Fibroblast of lung (primary cell): ENCODE measurements at places on chromosomes 11 and 22. TPM values are rescaled to one million over a fixed set of nuclear protein-coding genes. Genes with fewer than 3 reads are reported as not detected.
A peak's percentile ranks its signal among the peaks of the same experiment; 100 is the strongest.

- peak; percentile 28 for DNase-seq
- no peak overlapping the region for H3K27ac ChIP-seq
- no peak overlapping the region for H3K4me3 ChIP-seq
- no peaks in the 10 kb centered on the region for H3K27me3 ChIP-seq
- H3K4me1 ChIP-seq: no peaks in the 10 kb centered on the region
- no peaks in the 10 kb centered on the region for H3K36me3 ChIP-seq
Observed at GRCh38 chr11:104191124-104191523, 27.2 kb upstream of the PDGFD start.

DNA sequence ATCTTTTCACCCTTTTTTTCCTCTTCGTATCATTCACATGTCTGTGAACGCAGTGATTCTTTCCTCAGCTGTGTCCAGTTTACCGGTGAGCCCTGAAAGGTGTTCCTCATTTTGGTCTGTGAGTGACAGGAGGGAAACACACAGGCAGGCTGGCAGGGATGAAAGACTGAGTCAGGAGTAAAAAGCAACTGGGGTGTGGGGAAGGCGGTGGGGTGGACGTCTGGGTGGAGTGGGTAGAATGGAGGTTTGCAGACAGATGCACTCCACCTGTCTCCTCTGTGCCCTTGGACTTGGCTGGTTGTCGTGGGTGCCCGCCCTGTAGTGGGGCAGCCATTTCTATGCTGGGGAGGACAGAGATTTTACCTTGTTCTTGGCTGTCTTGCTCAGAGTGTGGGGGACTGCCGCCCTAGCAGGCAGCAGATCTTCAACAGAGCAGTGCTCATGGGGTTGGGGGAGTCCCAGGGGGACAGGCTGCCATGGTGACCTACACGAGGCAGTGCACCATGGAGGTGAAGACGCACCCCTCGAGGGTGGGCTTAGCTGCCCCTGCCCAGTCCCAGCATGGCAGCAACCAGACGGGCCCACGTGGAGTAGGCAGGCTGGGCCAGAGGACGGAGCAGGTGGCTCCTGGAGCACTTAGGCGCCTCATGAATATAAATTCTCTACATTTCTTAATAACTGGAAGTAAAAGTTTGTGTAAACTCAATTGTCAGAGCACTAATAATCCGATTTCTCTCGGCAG lies 603.7 kb downstream of the TBC1D22A start:
- no peak overlapping the region for H3K27ac ChIP-seq
- H3K4me3 ChIP-seq: no peak overlapping the region
- no peaks in the 10 kb centered on the region for H3K27me3 ChIP-seq
- H3K36me3 ChIP-seq: no peaks in the 10 kb centered on the region
- no peaks in the 10 kb centered on the region for H3K4me1 ChIP-seq

DNA sequence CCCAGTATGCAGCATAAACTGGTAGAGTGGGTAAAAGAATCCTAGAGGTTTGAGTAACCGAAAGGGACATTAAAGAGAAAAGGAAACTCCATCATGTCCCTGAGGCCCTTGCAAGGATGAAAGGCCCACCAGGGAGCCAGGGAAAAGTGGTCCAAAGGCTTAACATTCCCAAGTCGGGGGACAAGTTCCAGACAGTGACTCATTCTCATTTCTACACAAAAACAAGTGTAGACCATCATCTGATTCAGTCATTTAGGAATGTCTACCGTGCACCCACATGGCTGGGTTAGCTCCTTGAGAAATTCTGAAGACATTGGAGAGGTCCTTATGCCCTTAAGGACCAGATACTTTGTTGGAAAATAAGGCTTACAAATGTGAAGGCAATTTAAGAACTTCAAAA lies 4.8 kb upstream of the NOX4 start:
- H3K4me1 ChIP-seq: no peaks in the 10 kb centered on the region
- no peak overlapping the region for H3K4me3 ChIP-seq
- H3K27ac ChIP-seq: no peak overlapping the region
- H3K27me3 ChIP-seq: no peaks in the 10 kb centered on the region

- no peaks in the 10 kb centered on the region for H3K27me3 ChIP-seq
- no peak overlapping the region for H3K27ac ChIP-seq
- no peak overlapping the region for H3K4me3 ChIP-seq
Observed at GRCh38 chr11:18934195-18934814, 4.9 kb downstream of the MRGPRX1 start.

DNA sequence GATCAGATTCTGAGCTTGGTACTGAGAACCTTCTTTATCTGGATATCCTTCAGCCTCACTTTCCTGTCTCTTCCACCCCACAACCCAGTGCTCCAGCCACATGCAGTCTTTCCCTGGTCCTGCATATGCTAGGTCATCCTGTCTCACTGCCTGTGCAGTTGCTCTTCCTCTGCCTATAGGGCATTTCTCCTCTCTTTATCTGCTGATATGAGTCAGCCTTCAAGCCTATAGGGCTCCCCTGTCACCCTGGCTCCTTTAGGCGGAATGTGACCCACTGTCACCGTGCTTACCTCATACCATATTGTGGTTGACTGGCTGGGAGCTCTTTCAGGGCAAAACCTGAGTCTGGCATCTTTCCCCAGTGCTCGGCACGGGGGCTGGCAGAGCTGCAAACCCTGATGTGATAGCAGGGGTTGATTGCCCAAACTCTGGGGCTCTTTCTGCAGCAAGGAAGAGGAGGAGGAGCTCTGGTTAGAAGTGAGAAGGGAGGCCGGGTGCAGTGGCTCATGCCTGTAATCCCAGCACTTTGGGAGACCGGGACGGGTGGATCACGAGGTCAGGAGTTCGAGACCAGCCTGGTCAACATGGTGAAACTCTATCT lies 26.3 kb downstream of the MEI1 start:
- no peak overlapping the region for H3K4me3 ChIP-seq
- H3K27ac ChIP-seq: no peak overlapping the region
- H3K4me1 ChIP-seq: no peaks in the 10 kb centered on the region
- H3K36me3 ChIP-seq: no peaks in the 10 kb centered on the region
- DNase-seq: no peak

GRCh38 chr11:35006389-35007128 lies 90.1 kb downstream of the PDHX start:
- DNase-seq: peak; percentile 41
- H3K36me3 ChIP-seq: no peaks in the 10 kb centered on the region
- no peaks in the 10 kb centered on the region for H3K27me3 ChIP-seq
- no peak overlapping the region for H3K27ac ChIP-seq
- peaks cover 3% of the 10 kb centered on the region for H3K4me1 ChIP-seq
- no peak overlapping the region for H3K4me3 ChIP-seq

GRCh38 chr11:44753961-44754645 lies 27.3 kb downstream of the TSPAN18 start:
- DNase-seq: no peak
- H3K27ac ChIP-seq: no peak overlapping the region
- H3K4me1 ChIP-seq: no peaks in the 10 kb centered on the region
- H3K27me3 ChIP-seq: peaks cover 12% of the 10 kb centered on the region

- no peaks in the 10 kb centered on the region for H3K4me1 ChIP-seq
- no peak overlapping the region for H3K27ac ChIP-seq
- no peaks in the 10 kb centered on the region for H3K36me3 ChIP-seq
- no peak overlapping the region for H3K4me3 ChIP-seq
- no peak for DNase-seq
- peaks cover 2% of the 10 kb centered on the region for H3K27me3 ChIP-seq
Observed at GRCh38 chr11:64089027-64089360, 53.3 kb downstream of the FLRT1 start.

DNA sequence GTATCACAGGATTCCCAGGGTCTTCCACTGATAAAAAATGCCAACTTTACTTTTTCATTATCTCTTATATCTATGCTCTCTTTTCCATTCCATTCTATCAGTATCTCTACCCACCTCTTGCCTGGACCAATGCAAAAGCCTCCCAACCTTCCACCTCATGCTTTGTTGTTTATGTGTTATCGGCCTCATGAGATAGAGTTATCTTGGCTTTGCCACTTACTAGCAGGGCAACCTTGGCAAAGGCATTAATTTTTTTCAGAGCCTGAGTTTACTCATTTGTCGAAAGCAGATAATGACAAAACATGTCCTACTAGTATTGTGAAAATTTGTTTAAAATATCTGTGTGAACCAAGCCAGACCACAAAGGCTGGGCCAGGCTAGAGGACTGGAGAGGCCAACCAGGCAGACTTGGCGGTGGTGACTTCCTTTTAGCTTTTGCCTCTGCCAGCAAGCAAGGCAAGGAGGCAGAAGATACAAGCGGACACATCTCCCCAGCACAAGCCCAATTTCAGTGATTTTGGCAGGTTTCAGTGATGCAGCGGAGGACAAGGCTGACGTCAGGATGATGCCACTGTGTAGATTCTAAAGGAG lies 106.9 kb downstream of the ADAMTS15 start:
- peaks cover 6% of the 10 kb centered on the region for H3K4me1 ChIP-seq
- no peak overlapping the region for H3K4me3 ChIP-seq
- no peaks in the 10 kb centered on the region for H3K27me3 ChIP-seq
- DNase-seq: peak; percentile 42
- H3K27ac ChIP-seq: no peak overlapping the region

GRCh38 chr11:44949160-44950030 lies 1.3 kb downstream of the TP53I11 start:
- no peak overlapping the region for H3K27ac ChIP-seq
- DNase-seq: peak; percentile 59
- peak overlapping the region; percentile 82 for H3K4me3 ChIP-seq
- H3K4me1 ChIP-seq: peaks cover 13% of the 10 kb centered on the region

DNA sequence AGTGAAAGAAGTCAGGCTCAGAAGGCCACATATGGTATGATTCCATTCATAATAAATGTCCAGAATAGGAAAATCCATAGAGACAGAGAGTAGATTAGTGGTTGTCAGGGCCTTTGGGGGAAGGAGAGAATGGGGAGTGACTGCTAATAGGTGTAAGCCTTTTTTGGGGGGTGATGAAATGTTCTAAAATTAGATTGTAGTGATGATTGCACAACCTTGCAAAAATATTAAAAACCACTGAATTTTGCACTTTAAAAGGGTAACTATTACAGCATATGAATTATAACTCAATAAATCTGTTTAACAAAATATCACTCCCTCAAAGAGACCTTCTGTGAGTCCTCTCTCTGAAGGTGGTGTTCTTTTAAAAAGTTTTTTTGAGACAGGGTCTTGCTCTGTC lies 72.3 kb upstream of the GRK3 start:
- no peak for DNase-seq
- no peaks in the 10 kb centered on the region for H3K27me3 ChIP-seq
- no peak overlapping the region for H3K27ac ChIP-seq
- no peak overlapping the region for H3K4me3 ChIP-seq

GRCh38 chr11:9362393-9362863 lies 22.0 kb upstream of the IPO7 start:
- no peak for DNase-seq
- H3K36me3 ChIP-seq: no peaks in the 10 kb centered on the region
- H3K4me1 ChIP-seq: peaks cover 5% of the 10 kb centered on the region
- no peaks in the 10 kb centered on the region for H3K27me3 ChIP-seq

DNA sequence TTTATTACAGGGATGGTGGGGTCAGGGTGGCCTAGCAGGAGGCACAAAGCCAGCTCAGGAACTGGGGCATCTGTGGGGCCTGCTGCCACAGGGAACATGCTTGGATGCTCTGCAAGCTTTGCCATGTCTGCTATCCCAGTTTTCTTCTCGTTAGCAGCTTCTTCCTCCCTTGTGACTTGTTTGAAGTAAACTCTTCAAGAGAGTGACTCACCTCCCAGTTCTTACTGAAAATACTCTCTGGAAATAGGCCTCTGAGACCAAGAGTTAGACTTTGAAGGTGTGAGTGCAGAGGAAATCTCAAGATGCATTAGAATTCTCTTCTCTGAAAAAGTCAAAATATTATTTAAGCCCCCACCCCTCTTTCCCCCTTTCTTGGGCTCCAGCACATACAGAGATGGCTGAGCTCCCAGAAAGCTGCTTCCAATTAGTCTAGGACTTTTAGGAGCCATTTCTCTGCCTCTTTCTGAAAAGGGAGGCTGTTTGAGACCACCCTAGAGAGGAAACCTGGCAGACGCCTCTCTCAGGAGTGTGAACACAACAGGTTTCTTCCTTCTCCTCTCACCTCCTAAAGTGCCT lies 15.1 kb downstream of the CWC15 start:
- no peak overlapping the region for H3K4me3 ChIP-seq
- H3K4me1 ChIP-seq: peaks cover 4% of the 10 kb centered on the region
- DNase-seq: peak; percentile 60
- no peaks in the 10 kb centered on the region for H3K27me3 ChIP-seq

DNA sequence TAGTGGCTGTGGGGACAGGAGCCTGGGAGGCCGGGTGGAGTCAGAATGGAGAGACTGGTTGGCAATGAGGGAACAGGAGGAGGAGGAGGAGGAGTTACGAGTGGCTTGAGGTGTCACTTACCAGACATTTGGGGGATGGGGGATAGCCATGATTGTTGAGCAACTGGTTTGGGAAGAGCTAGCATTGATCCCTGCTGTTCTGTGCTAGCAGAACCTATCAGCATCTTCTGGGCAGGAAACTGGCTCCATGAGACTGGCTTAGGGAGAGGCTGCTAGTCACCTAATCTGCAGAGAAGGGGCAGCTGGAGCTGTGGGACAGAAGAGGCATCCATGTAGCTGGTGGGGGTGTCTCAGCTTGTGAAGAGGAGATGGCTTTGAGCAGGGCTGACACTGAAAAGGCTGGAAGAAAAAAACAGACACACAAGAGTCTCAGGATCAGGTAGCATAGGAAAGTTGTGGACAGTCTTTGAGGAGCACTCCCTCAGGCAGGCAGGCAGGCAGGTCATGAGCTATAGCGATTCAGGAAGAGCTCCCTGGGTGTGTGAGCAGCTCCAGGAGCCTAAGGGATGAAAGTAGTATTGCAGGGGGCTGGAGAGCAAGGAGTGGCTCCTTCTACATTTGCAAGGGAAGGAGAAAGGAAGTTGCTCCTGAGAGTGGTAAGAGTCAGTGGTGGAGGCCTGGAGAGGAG lies 22.3 kb downstream of the PIK3IP1 start:
- H3K4me1 ChIP-seq: no peaks in the 10 kb centered on the region
- H3K27me3 ChIP-seq: no peaks in the 10 kb centered on the region
- H3K4me3 ChIP-seq: no peak overlapping the region
- no peak overlapping the region for H3K27ac ChIP-seq

DNA sequence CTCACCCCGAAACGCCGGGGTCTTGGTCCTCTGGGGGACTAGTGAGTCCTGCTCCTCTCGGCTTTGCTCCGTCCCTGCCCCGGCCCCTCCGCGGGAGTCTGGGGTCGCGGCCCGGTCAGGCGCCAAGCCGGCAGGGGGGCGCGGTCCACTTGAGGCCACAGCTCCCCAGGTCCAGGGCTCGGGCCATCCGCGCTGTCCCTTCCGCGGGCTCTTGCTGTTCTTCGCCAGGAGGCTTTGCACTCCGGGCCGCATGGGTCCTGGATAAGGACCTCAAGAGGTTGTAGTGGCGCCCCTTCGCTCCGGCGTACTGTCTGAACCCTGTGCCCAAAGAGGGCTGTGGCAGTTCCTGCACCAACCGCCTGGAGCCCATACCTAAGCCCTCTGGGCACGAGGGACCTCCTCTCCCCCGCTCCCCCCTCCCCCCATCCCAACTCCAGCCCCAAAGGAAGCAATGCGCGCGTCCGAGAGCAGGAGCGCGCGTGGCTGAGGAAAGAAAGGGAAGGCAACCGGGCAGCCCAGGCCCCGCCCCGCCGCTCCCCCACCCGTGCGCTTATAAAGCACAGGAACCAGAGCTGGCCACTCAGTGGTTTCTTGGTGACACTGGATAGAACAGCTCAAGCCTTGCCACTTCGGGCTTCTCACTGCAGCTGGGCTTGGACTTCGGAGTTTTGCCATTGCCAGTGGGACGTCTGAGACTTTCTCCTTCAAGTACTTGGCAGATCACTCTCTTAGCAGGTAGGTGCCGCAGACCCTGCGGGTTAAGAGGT lies at the start of gene ADM:
Gene ADM (plus strand): TSS at position 579 of the 767 bp plus-strand sequence. CDS start 628 bp downstream, outside the sequence.
- peaks cover 15% of the 10 kb centered on the region for H3K36me3 ChIP-seq
- peak; percentile 96 for DNase-seq
- H3K4me3 ChIP-seq: peak within 1 kb of the TSS; percentile 93
- no peaks in the 10 kb centered on the region for H3K27me3 ChIP-seq

Gene TMEM86A
- polyA plus RNA-seq: 0.16 and 0.21 TPM in 2 replicates

Gene CLCF1
- polyA plus RNA-seq: 6.0 and 6.5 TPM in 2 replicates

Gene CD248
- 98.8 and 132 TPM in 2 replicates for polyA plus RNA-seq

Gene MRPL49
- polyA plus RNA-seq: 55.5 and 60.8 TPM in 2 replicates

Gene MPEG1
- not detected in 2 replicates for polyA plus RNA-seq

Gene SLC17A6
- polyA plus RNA-seq: not detected in 2 replicates

Gene NAV2
- polyA plus RNA-seq: 8.1 and 15.3 TPM in 2 replicates

Gene FJX1
- polyA plus RNA-seq: 4.2 and 7.1 TPM in 2 replicates
